ENCODE measurements at places on chromosomes 11 and 22.

DNA sequence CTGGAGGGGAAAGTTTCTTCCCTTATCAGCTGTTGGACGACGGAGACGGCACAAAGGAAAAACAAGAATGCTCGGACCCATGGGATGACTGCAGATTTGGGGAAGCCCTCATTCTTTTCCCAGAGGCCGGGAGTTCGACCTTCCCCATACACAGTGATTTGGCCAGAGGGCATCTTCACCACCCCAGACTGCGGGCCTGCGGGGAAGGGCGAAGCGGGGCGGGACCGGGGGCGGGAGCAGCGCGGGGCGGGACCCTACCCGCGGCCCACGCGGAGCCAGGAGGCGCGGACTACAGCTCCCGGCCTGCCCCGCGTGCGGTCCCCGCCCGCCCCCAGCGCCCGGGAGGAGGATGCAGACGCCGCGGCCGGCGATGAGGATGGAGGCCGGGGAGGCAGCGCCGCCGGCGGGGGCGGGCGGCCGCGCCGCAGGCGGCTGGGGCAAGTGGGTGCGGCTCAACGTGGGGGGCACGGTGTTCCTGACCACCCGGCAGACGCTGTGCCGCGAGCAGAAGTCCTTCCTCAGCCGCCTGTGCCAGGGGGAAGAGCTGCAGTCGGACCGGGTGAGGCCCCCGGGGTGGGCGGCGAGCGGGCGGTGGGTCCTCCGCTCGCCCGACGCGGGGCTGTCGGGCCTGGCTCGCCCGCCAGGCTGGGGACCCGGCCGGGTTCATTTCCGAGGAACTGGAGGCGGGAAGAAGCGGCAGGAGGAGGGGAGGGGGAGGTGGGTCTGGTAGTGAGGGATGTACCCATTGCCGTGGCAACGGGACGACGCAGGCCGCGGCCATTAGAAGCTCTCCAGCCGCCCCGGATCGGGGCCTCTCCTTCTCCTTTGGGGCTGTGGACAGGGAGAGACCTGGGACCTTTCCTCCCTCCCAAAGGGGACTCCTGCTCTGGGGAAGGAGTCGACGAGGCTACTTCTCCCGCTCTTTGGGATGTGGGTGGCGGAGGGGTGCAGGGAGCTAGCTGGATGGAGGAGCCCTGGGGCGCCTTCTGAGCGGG lies at the start of gene KCTD17:
TSS of gene KCTD17 (plus strand) at position 352 of the 995 bp plus-strand sequence. CDS start at position 371, 19 bp downstream.
- DNase-seq = peak; percentile 48

- no peak for DNase-seq
These were observed 305.7 kb downstream of the BLID start for GRCh38 chr11:121810291-121810690.

GRCh38 chr11:34552270-34552669 lies 38.7 kb upstream of the ELF5 start:
- peak; percentile 51 for DNase-seq

- peak; percentile 98 for DNase-seq
These were observed 6.4 kb downstream of the FADS2 start for GRCh38 chr11:61834278-61835048.

GRCh38 chr11:123194337-123195187 lies 486 bp downstream of the CLMP start:
- DNase-seq = peak; percentile 18

- DNase-seq = no peak
These were observed 1.2 kb downstream of the BIRC3 start for GRCh38 chr11:102318469-102318868.

DNA sequence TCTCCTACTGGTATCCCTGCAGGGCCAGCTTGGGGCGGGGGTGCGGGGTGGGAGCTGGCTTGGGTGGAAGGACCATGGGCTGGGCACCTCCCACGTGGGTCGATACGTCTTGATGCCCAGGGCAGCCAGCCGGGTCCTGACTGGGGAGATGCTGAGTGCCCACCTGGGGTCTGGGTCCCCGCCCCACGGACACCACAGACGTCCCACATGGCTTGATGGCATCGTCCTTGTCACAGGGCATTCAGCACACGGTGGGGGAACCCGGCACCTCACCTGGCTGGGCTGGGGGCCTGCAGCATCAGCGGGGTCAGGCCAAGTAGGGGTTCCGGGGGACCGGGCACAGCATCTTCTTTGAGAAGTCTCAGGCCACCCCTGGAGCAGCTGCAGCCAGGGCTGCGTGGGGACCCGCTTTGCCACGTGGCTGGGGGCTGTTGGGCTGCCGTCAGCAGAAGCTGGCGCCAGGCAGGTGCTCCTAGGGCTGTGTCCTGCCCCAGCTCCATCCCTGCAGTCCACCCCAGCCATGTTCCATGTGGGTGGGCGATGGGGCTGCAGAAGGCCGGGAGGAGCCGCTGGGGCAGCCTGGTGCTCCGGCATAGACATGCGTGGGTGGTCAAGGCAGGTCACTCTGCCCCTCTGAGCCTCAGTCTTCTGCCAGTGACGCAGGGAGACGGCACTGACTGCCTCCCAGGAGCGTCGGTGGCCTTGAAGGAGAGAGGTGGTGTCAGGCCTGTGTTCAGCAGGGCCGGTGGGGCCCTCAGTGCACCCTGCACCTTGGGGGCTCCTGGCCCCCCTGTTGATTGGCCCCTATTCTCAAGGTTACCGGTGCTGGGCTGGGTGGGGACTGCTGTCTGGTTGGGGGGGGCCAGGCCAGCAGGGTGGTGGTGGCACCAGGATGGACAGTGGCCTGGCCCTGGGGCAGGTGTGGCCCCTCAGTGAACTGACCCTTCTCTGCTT lies 8.4 kb downstream of the SELENOO start:
- no peak for DNase-seq

DNA sequence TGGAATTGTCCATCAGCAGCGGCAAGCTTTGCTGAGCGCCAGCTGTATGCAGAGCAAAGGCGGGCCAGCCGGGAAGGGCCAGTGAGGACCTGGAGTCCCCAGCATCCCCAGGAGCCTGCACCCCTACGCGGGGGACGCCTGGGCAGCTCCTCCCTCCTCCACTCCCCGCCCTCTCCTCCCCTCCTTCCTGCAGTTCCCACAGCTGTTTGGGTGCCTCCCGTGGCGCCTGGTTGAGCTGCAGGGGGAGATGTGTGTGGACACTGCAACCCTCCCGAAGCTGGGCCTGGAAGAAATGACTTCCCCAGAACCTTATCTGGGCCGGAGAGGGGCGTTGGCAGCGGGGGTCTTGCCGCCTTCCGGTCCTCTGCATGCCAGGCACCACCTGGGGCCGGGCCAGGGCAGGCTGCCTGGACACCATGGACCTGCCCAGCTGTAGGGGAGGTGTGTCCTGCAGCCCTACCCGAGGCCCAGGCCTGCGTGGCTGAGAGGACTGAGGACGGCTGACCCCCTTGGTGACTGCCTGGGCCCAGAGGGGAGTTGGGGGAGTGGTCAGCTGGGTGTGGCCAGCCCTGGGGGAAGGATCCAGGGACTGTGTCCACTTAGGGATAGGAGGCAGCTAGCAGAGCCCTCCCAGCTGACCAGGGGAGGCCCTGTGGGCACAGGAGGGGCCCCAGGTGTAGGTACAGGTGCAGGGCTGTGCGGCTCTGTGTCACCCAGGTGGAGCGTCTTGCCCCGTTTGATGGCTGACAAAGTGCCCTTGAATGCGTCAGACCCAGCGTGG lies 16.8 kb upstream of the MUC6 start:
- DNase-seq = no peak

GRCh38 chr22:43447380-43447779 lies 35.6 kb downstream of the MPPED1 start:
- no peak for DNase-seq

DNA sequence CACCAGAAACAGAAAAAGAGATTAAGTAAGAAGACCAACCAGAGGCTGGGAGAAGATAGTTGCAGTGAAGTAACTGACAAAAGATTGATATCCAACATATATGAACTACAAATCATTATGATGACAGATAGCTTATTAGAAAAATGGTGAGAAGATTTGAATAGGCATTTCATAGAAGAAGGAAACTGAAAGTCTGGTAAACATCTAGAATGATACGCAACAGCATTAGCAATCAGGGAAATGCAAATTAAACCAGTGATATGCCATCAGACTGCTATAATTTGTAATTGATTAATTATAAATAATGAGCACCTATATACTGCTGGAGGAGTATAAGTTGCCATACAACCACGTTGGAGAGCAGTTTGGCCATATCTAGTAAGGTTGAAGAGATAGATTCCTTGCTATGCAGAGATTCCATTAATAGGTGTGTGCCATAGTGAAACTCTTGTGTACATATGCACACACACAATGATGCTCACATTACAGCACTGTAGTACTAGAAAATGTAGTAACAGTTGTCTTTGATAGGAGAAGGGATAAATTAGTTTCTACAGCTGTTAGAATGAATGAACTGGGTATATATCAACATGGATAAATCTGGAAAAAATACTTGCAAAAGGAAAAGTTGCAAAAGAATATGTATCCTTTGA lies 20.5 kb downstream of the RNF169 start:
- no peak for DNase-seq

GRCh38 chr11:117883063-117883462 lies 6.6 kb upstream of the FXYD6 start:
- no peak for DNase-seq

- no peak for DNase-seq
These were observed 1.7 kb downstream of the FADS2 start for GRCh38 chr11:61829806-61830205.

DNA sequence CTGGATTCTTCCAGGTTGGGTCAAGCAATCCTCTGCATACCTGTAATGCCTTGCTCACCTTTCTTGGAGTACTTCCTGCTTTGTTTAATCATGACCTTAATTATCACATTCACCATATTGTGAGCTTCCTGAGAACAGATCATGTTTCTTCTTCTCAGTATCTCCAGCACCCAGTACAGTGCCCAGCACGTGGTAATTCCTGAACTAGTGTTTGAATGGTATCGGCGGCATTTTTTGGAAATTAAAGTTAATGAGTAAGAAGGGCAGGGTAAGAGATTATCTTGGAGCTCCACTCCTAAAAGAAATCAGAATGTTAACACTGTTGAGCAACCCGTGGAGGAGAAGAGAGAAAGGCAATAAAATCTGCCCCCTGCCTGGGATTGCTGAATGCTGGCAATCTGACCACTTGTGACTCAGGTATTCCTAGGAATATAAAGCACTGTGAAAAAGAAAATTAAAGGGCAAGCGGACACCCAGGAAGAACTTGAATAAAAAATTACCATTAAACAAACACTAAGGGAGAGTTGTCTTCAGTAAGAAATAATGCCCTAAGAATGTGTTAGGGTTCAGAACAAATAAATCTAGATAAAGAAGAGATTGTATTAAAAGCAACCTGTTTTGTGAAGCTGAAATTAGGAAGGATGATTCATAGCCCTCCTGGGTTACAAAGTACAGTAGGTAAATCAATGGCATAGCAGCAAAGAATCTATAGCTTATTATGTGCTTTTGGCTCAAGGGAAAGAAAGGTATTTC lies 92.9 kb downstream of the PDHX start:
- DNase-seq = no peak

DNA sequence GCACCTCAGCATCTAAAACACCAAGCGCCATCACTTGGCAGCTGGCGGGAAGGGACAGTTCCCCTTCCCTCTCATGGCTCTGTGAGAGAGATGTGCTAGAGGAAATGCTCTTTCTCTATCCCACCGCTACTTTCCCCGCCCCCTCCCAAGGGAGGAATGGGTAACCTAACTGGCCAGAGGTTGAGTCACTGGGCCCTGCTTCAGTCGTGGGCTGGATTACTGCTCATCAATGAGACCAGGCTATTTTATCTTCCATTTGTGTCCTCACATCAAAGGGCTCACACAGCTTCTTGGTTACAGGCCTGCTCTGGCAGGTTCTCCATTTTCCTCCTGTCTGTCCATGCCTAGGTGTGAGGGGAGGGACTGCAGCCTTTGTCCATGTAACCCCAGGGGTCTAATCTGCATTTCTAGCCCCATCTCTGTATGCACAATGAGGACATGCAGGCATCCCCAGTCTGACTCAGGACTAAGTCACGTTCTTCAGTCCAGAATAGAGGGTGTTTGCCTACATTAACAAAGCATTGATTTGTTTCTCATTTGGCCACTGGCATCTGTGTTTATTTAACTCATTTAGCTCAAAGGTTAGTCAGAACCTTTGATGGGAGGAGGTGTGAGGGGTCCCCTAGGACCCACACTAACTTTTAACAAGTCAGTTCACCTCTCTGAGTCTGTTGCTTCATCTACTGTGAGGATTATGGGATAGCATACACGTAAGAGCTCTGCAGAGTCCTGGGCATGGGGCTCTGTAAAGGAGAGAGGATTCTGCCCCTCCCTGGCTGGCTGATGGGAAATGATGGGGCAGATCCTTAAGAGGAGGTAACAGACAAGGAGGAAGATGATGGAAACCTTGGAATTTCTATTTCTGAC lies 99.1 kb downstream of the XRRA1 start:
- peak; percentile 78 for DNase-seq

GRCh38 chr22:48718818-48719500 lies 1108.7 kb downstream of the BRD1 start:
- peak; percentile 63 for DNase-seq

DNA sequence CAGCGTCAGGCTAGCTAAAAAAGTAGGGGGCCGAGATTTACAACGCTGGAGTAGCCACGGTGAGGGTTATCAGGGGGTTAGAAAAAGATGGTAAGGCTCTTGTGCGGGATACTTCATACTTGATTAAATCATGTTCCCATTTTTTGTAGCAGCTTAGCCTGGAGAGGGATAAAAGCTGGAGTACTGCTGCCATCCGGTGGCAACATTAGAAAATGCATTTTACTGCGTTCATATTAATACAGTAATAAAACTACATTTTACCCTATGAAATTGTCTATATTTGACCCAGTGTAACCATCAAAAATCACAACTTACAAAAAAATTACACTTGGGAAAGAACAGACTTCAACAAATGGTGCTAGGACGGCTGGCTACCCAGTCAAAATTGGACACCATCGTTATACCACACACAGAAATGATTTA lies 17.3 kb downstream of the RPUSD4 start:
- peak; percentile 63 for DNase-seq

GRCh38 chr22:40782521-40782920 lies 36.6 kb downstream of the SLC25A17 start:
- DNase-seq = no peak

DNA sequence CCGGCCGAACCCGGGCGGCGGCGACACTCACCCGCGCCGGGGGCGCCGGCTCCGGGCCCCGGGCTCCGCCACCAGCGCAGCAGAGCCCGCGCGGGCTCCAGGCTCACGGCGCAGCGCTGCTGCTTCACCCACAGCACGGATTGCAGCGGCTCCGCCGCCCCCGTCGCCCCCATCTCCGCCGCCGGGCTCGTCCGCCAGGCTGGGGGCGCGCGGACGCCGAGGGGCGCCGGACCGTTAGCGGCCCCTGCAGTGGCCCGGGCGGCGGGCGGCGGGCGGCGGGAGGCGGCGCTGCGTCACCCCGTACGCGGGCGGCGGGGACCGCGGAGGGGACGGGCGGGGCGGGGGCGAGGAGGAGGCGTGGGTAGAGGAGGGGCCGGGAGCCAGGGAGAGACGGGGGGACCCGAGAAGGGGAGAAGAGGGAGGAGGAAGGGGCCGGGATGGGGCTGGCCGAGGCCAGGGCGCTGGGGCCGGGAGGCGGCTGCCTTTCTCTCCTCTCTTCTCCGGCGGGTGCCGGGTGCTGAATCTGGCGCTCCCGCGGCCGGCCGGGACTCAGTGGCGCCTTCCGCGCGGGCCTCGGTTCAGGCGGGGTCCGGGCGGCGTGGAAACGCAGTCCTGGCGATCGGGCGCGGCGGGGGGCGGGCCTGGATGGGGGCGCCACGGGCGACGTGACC lies at the start of gene CERK:
TSS of gene CERK (minus strand) at position 277 of the 671 bp plus-strand sequence. CDS start at position 173, 104 bp downstream.
- peak; percentile 73 for DNase-seq
